CD8-positive, alpha-beta T cell (primary cell): ENCODE measurements at places on chromosomes 3 and 15. TPM values are rescaled to one million over a fixed set of nuclear protein-coding genes. Genes with fewer than 3 reads are reported as not detected.

DNA sequence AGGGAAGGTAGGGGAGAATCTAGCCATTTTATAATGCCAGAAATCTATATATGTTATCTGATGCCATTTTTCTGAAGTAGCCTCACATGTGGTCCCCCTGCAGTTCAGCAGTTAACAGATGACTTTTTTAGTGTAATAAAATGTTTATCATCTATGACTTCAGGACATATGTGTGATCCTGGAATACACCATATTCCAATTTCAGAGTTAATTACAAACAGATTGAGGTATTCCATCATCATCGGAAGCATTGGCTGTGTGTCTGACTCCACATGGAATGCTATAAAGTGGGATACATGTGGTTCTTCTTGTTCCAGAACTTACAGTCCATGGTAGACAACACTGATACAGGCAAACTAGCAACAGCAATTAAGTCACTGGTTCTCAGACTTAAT is 45.9 kb upstream of the LIMD1 start:
- DNase-seq, result no peak

DNA sequence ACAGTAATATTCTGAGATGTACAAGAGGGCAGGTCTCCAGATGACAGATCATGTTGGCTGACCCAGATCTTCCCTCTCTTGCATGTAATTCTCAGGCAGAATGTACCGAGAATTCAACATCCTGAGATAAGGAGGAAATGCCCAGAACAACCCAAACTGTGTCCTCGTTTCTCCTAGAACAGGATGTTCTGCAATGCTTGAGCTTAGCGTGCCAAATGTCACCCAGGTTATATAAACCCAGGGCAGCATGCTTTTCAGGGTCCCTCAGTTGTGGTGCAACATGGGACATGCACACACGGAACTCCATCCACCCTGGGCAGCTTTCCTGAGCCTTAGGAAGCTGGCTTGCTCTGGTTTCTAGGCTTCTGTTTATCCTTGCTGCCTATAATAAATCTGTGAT is 102.1 kb upstream of the CMC1 start:
- DNase-seq, result no peak

GRCh38 chr3:174270841-174271240 is 588.3 kb upstream of the NAALADL2 start:
- DNase-seq, result no peak

GRCh38 chr3:39106281-39106811 is 1.1 kb downstream of the GORASP1 start:
- DNase-seq, result no peak

GRCh38 chr3:171901615-171902312 is 58.6 kb downstream of the TMEM212 start:
- DNase-seq, result no peak

- DNase-seq, result no peak
Observed at GRCh38 chr3:106206146-106206545, 337.3 kb upstream of the CBLB start.

GRCh38 chr3:124101643-124102042 is 109.7 kb upstream of the ROPN1 start:
- no peak for DNase-seq

- no peak for DNase-seq
Observed at GRCh38 chr3:66615643-66616301, 115.0 kb upstream of the LRIG1 start.

GRCh38 chr15:85488997-85489396 is 108.6 kb downstream of the AKAP13 start:
- DNase-seq, result no peak

DNA sequence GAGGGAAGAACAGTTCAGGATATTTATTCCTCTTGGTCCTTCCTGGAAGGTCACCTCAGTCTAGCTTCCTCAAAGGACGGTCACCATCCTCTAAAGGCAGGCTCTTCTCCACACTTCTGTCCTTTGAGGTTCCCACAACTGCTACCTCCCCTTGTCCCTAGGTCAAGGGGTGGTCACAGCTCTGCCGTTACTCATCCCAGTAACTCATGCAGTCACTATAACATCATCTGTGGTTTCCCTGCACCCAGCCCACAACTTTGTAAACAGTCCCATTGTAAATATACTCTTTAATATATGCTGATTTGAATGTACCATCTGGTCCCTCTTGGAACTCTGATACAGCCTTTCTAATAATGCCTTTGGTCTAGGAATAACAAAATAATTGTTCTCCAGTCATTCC is 887.4 kb downstream of the FHIT start:
- no peak for DNase-seq

- DNase-seq, result no peak
Observed at GRCh38 chr3:177527182-177527581, 329.9 kb upstream of the TBL1XR1 start.

DPH3 gene
- total RNA-seq, result 9.7 TPM

SPINK8 gene
- total RNA-seq, result not detected

KY gene
- total RNA-seq, result not detected

FBXW12 gene
- total RNA-seq, result not detected

SCAANT1 gene
- not detected for total RNA-seq

GP9 gene
- not detected for total RNA-seq

CCNB2 gene
- total RNA-seq, result 0.64 TPM
